Activated T-helper 1 cell treated with anti-CD3 and anti-CD28 coated beads, Interleukin-2, amount 50 U/mL, for 16 hours (primary cell): ENCODE measurements at places on chromosomes 7 and 10.

DNA sequence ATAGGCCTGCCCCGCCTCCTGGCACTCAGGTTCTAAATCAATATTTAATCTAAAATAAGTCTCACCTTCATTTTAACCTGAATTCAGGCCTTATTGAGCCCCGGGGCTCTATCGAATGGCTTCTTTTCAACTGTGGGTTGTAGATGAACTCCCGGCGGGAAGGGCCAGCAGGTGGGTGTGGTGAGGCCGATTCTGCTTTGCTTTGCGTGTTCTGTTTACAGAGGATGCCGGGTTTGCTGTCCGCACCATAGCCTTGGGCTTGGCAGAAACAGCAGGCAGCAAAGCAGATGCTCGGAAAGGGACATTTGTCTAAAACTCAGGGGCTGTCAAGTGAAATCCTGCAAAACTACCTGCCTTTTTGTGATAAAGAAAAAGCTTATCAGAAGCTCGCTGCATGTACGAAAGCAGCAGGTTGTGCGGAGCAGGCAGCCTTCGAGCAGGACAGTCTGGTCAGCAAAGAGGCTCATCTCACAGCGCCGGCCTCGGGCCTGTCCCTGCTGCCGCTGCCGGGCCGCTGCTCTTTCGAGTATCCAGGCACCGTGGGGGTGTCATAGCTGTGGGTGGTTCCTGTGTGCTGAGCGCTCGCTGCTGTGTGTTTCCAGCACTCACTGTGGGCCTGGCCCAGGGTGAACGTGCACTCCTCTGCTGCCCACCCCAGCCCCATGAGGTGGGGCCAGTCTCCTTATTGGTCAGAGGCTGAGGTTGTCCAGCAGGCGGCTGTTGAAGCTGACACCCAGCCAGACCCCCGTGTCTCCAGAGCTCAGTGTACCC is 434.8 kb upstream of the FOXK1 start:
- no peak for DNase-seq

- DNase-seq, result peak; percentile 29
These were observed 17.6 kb upstream of the ORAI2 start for GRCh38 chr7:102415685-102416225.

DNA sequence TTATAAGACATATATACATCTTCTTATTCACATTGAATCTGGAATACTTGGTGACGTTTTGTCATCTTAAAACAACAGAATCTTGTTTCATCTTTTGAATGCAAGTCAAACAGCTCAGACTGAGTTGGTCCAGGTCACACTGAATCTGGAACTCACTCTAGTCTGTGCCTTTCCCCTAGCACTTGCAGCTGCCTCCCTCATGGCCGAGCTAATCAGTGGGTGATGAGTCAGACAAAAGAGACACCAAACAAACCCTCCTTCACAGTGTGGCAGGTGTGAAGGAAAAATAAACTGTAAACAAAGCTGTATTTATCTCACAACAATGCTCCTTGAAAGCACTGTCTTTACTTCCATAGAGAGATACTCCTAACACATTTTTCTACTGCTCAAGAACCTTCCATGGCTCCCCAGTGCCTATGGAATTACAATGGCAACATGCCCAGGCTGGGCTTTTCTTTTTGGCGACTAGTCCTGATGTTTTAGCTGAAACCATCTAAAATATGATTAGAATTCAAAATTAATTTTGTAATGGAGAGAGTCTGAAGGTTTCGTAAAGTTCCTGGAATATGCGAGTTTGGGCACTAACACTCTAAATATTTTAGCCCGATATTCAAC is 140.0 kb downstream of the ZNF365 start:
- no peak for DNase-seq

DNA sequence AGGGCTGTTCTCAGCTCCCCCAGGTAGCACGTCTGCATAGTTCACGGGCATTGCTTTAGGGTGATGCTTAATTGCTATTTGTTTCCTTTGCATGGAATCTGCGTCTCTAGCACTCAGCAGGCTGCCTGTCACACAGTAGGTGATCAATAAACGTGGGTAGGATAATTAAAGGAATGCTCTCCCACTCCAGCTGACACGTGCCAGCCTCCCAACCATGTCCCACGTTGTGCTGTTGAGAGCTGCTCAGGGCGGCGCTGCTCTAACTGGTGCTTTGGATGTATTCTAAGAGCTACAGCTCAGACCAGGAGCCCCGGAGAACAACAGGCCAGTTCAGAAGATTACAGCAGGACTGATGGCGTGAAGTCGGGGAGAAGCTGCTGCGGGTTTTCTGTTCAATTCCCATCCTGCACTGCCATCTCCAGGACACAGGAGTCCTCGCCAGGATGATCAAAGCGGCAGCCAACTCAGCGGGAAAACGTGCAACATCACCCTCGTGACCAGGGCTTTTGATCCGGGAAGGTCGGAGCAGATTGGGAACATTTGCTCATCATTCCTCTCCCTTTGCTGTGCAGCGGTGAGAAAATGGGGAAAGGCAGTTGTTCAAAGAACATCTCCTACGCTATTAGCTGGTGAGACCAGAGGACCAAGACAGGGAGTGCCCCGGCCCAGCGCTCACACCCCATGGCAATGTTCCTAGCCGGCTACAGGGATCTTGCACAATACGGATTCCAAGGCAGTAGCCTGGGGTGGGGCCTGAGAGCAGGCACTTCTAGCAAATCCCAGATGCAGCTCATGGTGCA is 50.5 kb upstream of the FOXK1 start:
- no peak for DNase-seq

- DNase-seq, result no peak
These were observed 7.9 kb downstream of the SH2B2 start for GRCh38 chr7:102294589-102294988.

DNA sequence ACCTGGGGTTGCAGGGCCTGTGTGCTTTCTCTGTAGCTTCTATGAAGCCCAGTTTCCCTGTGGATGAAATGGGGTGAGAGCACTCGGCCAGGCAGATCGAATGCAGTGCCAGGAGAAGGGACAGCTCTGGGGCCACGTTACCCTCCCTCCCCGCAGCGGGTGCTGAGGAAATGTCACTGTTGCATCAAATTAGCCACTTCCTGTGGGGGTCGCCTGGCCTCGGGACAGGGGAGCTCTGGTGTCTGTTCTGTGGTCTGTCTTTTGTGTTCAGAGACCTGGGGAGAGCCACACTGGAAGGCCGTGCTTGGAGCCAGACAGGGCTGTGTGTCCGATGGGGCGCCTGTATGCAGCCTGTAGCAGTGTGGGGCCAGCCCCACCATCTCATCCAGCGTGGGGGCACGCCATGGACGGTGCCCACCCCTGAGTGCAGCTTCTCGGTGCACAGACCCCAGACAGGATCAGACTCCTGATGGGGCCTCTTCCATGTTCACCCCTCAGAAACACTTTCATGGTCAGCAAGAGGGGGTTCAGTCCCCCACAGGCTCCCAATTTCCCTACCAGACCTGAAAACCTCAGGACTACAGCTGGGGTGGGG is 13.6 kb downstream of the TTYH3 start:
- DNase-seq, result no peak

DNA sequence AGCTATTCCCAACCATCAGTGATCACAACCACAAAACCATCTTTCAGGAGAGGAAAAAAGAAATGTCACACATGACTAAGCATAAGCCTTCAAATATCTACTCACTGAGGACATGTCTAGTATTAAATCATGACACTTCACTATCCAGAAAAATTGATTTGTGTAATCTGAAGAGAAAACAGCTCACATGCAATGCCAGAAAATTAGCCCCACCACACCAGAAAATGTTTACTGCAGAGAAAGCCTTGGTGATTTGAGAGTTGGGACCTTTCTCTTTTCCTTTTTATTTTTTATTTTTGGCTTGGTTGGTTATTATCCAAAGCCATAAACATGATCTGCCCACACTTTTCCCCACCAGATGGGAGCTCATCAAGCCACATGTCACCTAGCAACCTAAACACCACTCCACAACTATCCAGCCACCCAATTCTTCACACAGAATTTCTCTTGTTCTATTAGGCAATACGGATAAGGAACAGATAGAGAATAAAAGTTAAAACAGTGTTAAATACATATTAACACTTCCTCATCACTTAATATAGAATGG is 3.1 kb downstream of the PARD3 start:
- no peak for DNase-seq

DNA sequence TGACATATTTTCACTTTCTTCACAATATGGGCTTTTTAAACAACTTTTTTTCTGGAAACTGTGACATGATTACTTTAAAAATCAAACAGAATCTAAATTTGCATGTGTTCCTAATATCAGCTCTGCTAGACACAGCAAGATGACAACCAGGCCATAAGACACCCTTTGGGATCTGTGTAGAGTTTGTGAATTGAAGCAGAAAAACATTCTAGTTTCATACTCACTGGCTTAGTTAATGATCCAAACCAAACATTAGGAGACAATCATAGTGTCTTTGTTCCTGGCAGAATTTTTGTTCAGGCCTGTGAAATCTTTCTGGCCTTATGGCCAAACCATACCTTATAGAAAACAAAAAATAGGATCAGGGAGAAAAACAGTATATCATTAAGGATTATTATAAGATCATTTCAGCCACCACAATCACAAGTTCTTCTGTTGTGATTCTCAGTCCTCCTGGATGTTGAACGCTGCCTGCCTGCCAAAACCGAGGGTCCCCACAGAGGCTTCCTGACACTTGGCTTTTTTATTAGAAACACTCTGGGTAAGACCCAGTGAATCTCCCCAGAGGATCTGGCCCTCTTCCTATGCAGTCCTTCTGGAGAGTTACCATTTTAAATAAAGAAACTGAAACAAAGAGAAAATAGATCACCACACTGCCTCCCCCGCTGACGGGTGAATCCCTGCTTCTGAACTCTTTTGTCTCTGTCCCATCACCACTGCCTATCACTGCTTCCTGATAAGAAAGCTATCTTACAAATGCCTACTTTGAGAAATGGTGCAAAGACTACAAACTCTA is 79.2 kb upstream of the PPP1R3C start:
- no peak for DNase-seq

DNA sequence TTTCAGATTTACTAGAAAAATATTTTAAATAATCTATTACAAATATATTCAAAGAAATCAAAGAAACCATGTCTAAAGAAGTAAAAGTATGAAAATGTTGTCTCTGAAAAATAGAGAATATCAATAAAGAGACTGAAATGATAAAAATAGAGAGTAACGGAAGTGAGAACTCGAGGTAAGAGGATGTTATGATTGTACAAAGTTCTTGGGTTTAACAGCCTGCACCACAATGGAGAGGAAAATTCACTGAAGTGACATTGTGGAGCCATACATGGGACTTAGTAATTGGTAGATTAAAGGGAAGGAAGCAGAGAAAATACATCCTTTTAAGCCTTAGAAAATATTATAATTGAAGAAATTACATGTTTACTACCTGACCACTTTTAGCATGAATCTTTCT is 77.9 kb downstream of the THSD7A start:
- no peak for DNase-seq

GRCh38 chr10:50674469-50675254 is 50.9 kb upstream of the SGMS1 start:
- no peak for DNase-seq

DNA sequence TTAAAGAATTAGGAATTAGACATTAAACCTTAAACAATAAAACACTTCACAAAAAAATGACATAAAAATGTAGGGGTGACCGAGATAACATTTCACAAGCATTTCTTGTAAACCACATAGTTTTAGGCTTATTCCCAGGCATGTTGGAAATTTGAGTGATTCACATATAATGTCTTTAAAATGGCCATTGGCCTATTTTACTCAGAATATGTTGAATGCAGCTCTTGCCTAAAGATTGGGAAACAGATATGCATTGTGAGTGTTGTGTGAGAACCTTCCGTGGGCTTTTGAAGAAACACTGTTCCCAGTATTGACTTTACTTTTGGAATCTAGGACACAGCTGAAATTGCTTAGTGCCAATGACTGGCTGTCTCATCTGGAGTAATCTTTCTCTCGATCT is 79.6 kb downstream of the ARL5B start:
- DNase-seq, result no peak

DNA sequence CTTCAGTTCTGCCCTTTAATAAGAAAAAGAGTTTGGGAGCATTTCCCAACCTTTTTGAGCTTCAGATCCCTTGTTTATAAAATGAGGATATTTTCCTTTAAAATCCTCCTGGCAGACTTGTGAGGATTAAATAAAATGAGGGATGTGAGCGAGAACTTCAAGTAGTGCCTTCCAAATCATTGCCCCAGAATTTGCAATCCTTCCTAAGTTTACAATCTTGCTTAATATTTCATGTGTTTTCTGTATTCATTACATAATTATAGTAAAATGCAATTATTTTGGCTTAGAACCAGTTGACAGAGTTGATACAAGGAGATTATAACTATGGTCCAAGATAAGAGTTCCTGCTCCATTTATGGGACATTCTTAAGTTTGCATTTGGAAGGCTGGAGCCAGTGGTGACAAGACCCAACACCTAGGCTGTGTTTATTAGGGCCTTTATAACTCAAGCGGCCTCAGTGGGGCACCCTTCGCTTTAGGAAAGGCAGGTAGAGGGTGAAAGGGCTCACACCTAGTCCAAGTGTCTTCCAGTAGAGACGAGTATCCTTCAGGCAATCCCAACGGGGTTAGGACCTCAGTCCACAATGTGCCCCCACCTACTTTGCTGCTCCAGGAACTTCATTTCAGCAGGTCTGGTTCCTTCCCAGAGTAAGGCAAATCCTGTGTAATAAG is 317.5 kb downstream of the WDR11 start:
- DNase-seq, result no peak
